ENCODE measurements at places on chromosomes 16 and 17.

DNA sequence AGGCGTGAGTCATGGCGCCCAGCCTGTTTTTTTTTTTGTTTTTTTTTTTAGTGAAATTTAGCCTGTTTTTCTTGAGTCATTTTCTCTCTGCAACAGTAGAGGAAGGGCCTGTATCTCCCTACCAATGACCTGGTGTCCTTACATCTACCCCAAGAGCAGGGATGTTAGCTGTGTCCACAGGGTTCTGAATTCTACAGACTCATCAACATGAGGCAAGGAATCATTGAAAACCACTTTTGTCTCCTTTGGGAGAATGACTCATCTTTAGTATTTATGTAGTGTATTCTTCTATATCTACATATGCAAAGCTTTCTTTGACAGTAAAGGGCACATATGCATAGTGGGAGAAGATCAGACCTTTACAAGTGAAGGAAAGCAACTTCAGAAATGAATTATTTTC is 105.3 kb downstream of the SPECC1 start:
- no peak for DNase-seq

DNA sequence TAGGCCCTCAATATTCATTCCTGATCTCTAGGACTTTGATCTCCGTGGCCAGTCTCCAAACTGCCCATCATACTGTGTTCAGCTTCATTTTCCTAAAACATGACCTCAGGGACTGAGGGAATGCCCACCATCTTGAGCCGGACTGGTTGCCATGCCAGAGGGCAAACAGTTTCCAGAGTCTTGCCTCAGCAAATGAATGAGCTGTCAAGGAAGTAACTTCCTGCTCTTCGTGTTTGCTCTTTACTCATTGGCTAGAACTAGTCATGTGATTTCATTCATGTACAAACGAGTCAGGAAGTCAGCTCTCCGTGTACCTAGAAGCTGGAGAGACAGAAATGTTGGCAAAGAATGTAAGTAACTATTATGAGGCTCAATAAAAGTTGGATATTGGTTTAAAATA is 50.2 kb downstream of the ANKFN1 start:
- no peak for DNase-seq

DNA sequence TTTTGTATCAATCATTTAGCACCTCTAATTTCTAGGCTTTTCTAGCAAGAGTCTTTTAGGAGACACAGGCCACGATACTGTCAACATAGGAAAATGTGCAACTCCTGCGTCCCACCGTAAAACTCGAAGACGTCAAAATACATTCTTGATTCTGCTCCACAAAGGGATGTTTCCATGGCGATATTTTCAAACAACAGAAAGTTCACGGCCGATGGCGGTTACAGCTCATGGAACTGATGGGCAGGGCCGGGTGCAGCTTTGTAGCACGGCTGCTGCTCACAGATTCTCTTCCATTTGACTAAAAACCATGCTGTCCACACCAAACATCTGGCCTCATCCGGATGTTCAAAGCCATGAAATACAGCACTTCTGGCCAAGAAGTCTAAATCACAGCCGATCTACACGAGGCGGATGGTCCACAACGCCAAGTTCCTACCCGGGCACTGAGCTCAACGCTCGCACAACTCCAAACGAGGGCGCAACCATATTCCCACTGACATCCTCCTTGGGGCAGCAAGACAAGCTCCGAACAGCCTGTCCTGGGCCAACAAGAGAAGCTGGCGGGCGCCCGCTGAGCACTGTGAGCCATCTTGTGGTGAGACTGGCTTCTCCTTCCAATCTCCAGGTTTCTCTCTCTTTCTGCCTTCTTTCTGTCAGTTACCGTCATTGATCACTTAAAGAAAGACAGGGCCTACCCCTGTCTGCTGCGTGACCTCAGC is 79.8 kb downstream of the ZNF778 start:
- DNase-seq: no peak

GRCh38 chr17:9854255-9854654 is 28.5 kb downstream of the GLP2R start:
- DNase-seq: no peak

DNA sequence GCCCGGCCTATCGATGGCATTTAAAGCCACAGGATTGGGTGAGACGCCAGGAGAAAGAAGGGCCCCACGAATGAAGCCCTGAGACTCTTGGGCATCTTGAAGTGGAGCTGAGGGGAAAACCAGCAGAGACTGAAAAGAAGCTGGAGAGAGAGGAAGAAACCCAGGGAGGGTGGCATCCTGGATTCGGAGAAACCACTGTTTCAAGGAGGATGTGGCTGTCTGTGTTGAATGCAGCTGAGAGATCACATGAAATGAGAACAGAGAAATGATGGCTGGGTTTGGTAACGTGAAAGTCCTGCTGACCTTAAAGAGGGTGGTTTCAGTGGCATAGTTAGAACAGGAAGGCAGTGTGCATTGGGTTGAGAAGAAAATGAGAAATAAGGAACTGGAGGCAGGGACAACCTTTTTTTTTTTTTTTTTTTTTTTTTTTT is 3.8 kb downstream of the TNFSF12 start:
- DNase-seq: no peak

- DNase-seq: no peak
These were observed at the start of gene GJC1 for GRCh38 chr17:44829523-44830358. TSS of gene GJC1 (minus strand) at chr17:44830287. CDS start at chr17:44805817, 24,470 bp downstream.

All from stimulated activated CD8-positive, alpha-beta memory T cell treated with anti-CD3 and anti-CD28 coated beads, Interleukin-7, amount 100 ng/mL, for 24 hours (primary cell).